Fibroblast of the conjunctiva (primary cell): ENCODE measurements at places on chromosomes 2 and 18.

GRCh38 chr18:6759579-6759978 lies 30.1 kb downstream of the ARHGAP28 start:
- DNase-seq = no peak

- DNase-seq = no peak
Measured at GRCh38 chr2:109185821-109186570, 57.0 kb downstream of the SH3RF3 start.

DNA sequence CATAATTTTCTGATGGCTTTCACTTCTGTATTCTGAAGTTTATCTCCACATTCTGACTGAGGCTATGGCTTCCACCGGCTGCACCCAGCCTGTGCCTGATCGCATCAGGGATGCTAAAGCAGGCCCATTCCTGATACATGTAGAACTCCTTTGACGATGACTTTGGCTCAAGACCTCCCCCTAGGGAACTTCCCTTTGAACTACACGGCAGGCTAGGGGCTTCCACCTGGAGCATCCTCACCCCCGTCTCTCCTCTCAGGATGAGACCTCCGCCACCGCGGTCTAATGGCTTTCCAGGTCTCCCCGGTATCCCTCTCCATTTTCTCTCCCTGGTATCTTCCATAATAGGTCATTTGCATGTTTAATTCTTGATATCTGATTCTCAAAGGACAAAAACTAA lies 214.9 kb upstream of the CHST9 start:
- no peak for DNase-seq

GRCh38 chr2:70510313-70510712 lies 43.3 kb downstream of the TGFA start:
- DNase-seq = no peak

DNA sequence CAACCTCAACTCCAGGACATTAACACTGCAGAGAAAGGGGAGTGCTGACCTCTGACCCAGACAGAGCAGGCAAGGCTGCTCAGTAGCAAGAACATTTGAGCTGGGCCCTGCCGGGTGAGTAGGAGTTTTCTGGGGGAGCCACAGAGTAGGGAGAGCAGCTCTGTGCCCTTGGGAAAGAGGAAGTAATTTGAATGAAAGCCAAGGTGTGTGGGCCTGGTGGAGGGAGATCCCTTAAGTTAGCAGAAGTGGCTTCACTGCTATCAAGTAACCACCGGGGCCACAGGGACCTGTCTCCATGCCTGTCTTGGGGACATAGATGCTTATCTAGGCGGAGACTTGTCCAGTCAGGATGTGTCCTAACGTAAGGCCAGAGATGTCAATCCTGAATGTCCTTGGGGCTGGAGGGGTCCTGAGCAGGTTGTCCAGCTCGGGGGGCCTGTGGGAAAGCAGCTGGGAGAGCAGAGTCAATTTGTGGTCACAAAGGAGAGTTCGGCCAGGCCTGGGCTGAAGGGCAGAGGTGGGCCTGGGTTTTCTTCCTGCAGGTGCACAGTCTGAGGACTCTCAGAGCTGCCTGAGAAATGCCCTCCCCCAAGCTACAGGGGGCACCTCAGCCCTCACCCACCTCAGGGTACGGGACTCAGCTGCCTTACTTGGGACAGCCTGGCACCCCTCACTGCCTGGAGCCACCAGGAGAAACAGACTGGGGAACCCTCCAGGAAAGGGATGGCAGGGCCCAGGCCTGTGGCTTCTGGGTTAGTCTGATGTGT lies 15.0 kb upstream of the OTOF start:
- DNase-seq = no peak

DNA sequence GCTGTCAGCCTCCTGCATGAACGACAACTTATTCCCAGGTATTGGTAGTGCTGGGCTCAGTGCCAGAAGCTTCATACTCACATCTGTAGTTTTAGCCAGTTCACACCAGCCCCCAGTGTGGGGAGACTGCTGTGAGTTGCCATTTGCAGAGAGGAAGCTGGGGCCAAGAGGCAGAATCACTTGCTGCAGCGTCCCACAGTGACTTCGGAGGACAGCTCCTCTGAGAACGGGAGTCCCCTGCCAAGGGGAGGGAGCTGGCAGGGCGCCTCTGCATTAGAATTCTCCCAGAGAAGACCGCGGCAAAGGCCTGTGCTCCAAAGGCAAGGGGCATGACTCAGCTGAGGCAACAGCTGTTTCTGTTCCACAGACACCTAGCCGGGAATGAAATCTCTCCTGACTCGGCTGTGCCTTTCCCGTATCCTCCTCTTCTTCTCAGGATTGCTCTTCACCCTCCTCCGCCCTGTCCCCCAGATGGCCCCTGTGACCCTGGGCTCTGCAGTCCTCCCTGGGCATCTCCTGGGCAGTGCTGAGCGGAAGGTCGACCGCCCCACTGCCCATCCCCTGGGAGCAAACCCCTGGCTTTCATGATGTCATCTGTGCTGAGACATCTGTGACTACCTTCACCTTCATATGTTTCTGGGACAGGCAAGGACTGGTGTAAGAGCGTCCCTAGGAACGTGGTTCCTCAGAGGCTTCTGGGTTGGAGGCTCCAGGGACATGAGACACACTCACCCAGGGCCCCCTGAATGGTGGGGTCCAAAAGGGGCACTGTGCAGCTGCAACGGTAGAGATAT lies 18.0 kb downstream of the MAL start:
- DNase-seq = peak; percentile 28

DNA sequence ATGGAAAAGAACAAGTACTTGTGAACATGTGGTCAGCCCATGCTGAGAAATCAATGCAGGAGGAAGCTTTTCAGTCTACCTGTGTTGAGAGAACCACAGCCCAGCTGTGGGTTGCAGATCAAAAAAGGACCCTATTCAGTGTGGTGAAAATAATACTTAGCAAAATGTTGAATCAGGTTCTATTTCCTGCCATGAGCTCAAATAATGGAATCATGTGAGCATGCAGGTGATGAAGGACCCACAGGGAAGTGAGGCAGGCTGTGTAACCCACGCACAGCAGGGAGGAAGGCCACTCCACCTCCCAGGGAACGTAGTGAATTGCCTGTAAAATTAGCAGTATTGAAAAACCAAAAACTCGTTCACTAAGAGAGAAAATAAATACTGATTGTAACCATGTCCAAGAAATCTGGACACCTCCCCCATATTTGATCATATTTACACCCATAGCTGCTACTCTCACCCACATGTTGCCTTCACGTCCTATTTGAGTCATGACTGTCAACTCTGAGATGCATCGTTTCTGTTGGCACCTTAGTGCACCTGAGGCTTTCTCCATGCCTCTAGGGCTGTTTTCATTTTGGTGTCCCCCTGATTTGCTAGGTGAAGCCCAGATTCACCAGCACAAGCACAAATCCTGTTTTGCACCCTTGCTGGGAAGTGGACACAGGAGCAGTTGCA lies 20.5 kb upstream of the BCL2L11 start:
- DNase-seq = no peak

GRCh38 chr2:127857265-127857808 lies 618 bp downstream of the POLR2D start:
- DNase-seq = no peak

GRCh38 chr2:13289310-13289709 lies 572.6 kb downstream of the TRIB2 start:
- no peak for DNase-seq

- no peak for DNase-seq
Measured at GRCh38 chr18:43081396-43081795, 34.1 kb downstream of the RIT2 start.

DNA sequence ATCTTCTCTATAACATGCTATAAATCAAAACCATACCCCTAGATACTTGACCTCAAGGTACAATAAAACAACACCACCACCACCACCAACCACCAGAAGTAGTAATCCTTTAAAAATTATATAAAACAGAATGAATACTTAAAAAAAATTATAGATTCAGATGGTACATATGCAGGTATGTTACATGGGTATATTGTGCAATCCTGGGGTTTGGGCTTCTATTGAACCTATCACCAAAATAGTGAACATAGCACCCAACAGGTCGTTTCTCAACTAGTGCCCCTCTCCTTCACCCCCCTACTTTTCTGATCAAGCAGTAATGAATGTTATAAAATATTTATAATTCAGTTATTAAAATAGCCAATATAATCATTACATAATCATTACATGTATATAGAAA lies 71.1 kb upstream of the CHN1 start:
- no peak for DNase-seq

DNA sequence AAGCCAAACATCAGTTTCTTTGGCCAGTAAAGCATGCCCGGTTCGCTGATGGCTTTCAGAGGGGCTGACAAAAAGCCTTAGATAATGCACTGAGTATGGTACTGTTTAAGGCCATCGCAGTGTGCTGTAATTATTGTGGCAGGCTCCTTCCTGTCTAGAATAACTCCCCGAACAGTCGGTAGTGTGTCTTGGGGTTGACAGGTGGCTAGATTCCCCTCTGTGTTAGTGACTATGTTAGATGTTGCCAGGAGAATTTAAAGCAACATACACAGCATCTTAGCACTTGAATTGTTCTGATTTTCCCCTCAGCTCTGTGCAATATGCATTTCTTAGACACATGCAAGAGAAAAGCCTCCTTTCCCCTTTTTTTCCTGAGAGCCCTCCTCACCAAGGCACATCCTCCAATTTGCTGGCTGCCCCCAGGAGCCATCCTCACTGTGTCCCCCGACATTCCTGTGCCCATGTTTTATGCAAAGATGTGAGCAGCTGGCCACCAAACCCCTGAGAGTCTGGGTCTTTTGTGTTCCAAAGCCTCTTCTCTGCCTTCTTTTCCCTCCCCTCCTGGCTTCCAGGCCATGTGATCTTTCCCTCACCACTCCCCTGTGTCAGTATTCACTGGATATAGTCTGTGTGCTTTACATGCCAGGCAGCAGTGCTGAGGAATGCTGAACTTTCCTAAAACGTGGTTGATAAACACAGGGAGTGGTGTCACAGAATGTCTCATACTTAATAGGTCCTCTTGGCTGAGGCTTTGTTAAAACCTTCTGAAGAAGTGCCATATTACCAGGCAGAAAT lies 331.5 kb downstream of the HRH4 start:
- no peak for DNase-seq

DNA sequence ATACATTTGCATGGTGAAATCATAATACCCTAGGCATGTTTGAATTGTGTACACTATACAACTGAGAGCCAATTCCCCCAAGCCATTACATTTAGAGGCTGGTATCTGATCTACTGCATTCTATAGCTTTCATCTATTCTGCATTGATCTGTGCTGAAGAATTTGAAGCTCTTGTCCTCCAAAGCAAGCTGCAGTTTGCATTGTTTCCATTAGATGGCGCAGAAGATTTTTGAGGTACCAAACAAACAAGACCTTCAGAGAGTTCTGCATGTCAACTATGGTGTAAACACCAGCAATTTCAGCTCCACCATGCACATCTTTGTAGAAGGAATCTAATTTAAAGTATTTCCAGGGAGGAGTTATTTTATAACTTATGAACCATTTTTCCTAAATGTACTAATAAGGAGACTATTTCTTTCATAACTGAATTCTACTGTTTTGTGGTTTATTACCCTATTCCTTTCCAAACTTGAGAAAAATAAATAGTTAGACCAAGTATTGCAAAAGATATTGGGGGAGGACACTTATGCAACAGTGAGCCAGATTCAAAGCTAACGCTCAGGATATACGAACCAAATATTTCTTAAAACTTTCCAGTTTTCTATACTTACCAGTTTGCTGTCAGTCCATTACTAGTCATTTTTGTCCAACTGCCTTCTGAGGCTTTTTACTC lies 761.8 kb upstream of the ACVR2A start:
- peak; percentile 51 for DNase-seq

DNA sequence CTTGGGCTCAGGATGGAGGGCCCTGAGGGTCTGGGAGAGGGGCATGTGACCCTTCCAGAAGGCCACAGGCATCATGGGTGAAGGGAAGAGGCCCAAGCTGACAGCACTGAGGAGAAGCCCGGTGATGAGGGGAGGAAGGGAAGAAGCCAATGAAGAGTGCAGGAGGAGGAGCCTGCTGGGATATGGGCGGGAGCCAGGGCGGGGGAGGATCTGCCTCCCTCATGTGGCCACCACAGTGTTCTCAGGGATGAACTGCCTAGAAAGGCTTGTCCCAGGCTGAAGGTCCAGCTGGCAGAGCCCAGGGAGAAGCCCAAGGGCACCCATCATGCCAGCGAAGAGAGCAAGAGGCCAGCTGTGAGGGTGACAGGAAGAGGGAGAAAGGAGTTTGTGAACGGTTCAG lies 24.6 kb upstream of the PLB1 start:
- DNase-seq = no peak

GRCh38 chr2:118417406-118418120 lies 329.3 kb downstream of the INSIG2 start:
- no peak for DNase-seq

GRCh38 chr2:39632876-39633275 lies 32.8 kb upstream of the TMEM178A start:
- DNase-seq = no peak

GRCh38 chr2:145066856-145067548 lies 547.1 kb upstream of the ZEB2 start:
- DNase-seq = no peak

- DNase-seq = no peak
Measured at GRCh38 chr2:9219027-9219445, 12.4 kb downstream of the ASAP2 start.

DNA sequence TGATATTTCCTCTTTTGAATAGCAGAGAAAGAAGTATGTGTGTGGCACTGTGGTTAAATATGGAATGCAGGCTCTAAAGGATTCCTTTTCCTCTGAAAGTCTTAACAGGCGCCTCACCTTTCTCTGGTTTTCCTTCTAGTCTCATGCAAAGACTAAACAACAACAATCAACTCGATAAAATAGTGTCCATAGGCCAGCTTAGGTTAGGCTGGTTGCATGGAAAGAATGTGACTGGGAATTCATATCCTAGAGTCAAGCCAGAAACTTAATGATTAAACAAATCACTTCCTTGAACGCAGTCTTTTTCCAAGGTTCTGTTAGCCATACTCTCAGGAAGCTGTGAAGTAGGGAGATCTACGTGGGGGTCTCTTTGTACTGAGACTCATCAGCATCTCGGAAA lies 800.8 kb upstream of the ID2 start:
- DNase-seq = no peak

DNA sequence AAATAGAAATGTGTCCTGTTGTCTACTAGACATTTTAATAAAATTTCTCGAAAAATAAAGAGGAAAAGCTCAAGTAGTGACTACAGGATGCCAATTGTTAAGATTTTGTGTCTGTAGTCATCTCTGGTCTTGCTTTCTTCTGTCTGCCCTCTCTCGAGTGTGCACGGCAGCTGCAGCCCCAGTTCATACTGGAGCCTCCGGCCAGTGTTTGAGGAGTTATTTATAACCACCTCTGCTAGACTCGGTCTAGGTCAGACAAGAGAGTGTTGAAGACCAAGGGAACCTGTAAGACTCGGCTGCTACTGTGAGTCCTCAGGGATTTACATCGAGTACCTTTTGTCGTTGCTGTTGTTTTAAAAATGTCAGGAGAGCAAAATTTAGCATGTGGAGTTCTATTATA lies 810.1 kb upstream of the POU3F3 start:
- no peak for DNase-seq

GRCh38 chr2:146850746-146851145 lies 994.1 kb upstream of the ACVR2A start:
- no peak for DNase-seq
